ENCODE measurements at places on chromosomes 1 and 21.

DNA sequence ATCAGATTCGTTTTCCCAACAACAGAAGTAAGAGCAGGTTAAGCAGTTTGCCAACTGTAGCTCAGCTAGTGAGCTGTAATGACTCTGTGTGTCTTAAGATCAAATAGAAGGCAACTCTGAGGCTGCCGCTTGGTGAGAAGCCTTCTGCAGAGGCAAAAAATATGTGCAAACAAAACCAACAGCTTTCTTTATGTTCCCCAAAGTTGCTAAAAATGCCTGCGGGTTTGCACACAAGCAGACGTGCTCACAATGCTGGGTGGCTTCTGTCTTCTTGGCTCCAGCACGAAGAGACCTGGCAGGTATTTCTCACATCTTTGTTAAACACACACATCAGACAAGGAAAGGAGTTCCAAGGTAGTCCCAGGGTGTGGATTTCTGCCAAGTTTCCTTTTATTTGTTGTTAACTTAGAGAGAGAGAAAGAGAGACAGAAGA is 158.9 kb upstream of the JUN start:
- DNase-seq: no peak

- DNase-seq: no peak
Observed at GRCh38 chr21:38460171-38460742, 38.0 kb downstream of the ERG start.

GRCh38 chr1:158810311-158810710 is 20.8 kb upstream of the MNDA start:
- no peak for DNase-seq

GRCh38 chr21:32278103-32278502 is 746 bp downstream of the MIS18A start:
- DNase-seq: no peak

DNA sequence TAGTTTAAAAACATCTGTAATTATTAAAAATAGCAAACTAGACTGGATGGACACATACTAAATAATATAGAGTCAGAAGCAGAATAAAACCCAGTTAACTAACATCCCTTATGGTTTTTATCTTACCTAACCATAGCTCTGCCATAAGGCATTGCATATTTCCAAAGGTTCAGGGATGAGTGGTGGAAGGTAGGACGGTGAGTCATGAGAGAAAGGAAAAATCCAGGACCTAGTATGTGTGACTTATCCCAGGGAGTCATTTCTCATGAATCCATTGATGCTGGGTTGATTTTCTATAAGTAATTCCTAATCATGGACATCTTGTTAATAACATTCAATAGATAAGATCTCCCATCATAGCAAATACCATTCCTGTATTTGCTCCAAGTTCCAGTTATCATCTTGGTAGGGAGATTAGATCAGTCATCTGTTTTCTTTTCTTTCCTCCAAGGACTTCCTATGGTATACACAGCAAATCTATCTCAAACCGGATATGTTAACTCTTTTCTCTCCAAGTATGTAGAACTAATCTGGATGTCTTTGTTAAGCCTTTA is 490.7 kb upstream of the B3GALT2 start:
- DNase-seq: no peak

GRCh38 chr1:30677471-30677870 is 45.9 kb downstream of the MATN1 start:
- no peak for DNase-seq

- no peak for DNase-seq
Observed at GRCh38 chr1:157658571-157658970, 42.0 kb downstream of the FCRL3 start.

DNA sequence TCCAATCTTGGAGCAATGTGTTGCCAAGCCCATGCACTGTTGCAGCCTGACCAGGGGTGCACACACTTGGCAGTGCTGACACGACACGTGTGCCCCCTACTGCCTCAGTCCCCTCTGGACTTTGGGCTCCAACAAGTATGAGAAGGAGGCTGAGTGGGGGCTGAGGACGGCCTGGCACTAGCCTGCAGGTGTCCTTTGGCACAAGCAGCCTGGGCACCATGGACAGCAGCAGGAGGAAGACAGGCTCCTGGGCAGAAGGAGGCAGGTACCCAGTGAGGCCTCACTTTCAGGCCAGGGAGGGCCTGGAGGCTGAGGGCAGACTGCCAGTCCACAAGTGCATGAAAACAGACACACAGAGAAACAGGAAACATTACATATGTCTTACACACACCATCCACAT is 1702.9 kb upstream of the B3GALT2 start:
- no peak for DNase-seq

- no peak for DNase-seq
Observed at GRCh38 chr21:25831300-25831960, 96.7 kb downstream of the GABPA start.

GRCh38 chr1:112737573-112737972 is 22.4 kb upstream of the PPM1J start:
- DNase-seq: no peak

DNA sequence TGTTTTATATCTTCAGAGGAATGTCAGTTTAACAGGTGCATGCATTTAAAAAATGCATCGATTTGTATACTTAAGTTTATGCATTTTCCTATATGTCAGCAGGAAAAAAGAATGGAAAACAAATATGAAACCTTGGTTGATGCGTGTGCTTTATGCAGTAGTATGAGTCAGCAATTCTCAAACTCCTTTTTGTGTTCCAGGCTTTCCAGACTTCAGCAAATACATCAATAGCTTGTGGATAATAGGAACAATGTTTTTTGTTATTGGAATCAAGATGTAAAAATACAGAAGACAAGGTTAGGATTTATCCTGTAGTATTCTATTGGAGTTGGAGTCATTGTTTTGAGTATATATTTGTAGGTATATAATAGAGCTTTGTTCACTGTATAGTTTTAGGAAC is 45.2 kb downstream of the CHODL start:
- DNase-seq: no peak

DNA sequence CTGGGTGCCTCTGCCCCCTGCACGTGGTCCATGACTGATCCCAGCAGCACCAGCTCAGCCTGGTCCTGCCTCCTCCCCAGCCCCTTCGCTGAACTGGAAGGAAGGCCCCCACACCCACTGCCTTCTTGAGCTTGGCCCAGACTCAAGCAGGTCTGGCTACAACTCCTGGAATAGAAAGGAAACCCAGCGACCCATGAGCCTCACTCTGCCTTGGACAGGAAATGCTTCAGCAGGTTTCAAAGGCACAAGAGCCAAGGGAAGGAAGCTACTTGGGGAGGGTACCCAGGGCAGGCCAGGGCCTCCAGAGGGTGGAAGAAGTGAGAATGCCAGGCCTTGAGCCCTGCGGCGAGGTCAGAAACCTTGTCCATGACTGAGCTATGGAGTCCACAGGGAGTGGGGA is 35.9 kb upstream of the RD3 start:
- no peak for DNase-seq

DNA sequence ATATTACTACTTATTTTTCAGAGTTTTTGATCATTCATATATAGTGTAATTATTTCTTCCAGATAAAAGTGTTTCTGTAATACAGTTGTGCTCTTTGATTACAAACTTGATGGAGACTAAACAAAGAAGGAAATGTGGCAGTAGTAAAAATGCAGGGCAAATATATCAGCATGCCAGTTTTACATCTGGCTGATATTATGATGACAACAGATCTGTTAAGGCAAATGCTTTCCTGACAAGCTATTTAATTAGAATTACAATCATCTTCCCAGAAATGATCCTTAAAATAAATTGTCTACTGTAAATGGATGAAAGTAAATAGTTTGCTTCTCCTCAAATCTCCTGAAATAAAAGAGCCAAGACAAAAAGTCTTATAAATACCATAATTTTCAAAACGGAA is 1659.8 kb downstream of the BRINP3 start:
- DNase-seq: no peak

GRCh38 chr1:184408580-184408979 is 21.8 kb downstream of the C1orf21 start:
- DNase-seq: no peak

DNA sequence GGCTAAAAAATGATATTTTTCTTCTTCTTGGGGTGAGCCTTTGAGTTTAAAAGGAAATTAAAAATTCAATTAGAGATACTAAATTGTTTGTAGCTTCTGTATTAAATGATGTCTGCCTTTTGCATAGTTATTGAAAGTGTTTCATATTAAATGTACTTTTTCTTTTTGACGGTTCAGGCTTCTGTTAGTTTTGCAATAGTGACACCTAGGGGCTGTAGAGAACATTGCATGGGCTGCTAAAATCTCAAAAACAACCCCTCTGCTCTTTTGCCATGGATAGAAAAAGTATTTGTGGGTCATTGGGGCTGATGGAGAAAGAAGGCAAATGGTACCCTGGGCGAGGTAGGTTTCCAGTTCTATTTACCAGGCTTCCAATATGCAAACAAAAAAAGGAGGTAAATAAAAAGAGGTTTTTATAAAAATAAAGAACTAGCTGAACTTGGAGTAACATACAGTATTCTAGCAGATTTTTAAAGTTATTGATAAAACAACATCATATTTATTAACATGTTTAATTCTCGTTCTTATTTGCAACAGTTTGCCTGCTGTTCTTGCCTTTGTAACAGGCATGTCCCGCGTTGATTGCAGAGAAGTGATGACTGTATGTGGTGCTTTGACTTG is 115.4 kb upstream of the HOOK1 start:
- DNase-seq: no peak

- DNase-seq: no peak
Observed at GRCh38 chr1:209106237-209106741, 477.2 kb upstream of the CAMK1G start.

DNA sequence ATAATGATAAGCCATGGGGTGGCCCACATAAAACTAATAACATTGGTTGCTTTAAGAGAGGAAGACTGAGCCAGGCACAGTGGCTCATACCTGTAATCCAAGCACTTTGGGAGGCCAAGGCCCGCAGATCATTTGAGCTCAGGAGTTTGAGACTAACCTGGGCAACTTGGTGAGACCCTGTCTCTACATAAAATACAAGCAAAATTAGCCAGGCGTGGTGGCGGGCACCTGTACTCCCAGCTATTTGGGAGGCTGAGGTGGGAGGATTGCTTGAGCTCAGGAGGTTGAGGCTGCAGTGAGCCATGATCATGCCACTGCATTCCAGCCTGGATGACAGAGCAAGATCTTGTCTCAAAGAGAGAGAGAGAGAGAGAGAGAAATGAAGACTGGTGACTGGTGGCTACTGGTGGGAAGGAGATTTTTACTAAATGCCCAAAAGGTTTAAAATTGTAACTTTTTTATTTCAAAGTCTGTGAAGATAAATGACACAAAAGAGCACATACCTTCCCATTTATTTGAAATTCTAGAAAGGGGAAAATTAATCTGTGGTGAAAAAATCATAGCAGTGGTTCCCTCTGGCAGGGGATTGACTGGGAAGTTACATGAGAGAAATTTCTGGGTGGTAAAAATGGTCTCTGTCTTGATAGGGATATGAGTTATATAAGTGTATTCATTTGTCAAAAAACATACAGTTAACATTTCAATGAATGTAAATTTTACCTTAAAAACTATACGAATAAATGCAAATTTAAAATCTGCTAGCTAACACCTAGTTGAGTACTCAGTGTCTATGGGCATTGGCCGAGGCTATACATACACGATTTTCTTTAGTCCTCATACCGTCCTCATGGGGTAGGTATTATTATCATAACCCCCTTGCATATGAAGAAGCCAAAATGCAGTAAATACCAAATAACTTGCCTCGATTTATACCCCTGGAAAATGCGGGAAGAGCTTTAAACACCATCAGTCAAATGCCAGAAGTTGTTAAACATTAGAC is 2.2 kb upstream of the NBPF1 start:
- no peak for DNase-seq

GRCh38 chr1:26259005-26259404 is 20.9 kb upstream of the SH3BGRL3 start:
- DNase-seq: no peak

GRCh38 chr1:44829506-44830384 is 13.3 kb downstream of the PTCH2 start:
- no peak for DNase-seq

DNA sequence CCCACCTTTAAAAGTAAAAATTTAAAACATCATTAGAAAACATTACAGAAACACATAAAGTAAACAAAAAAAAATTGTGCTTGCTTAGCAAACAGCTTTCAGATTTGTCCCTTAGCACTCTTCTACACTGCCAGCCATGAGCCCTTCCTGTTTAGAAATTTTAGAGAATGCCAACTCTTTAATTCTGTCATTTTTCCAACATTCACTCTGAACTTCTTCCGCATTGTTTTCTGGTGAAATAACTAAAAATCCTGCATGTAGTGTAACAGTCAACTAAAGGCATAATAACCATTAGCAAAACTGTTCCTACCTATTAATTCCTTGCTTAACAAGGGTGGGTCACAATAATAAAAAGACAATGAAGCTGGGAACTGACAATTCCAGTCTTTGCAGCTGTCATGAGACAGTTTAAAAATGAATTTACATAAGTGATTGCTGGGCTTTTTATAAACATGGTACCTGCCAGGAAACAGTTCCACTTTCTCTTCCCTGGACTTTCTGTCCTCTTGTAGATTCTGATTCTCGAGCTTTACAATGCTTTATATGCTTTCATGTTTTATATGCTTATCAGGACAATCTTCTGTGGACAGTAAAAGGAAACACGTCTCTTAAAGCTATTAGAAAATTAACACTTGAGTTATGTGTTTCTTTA is 19.0 kb downstream of the GNG12 start:
- no peak for DNase-seq

GRCh38 chr1:19635646-19636045 is 8.5 kb upstream of the NBL1 start:
- DNase-seq: no peak

GRCh38 chr21:14711287-14711686 is 165.2 kb upstream of the SAMSN1 start:
- no peak for DNase-seq

DNA sequence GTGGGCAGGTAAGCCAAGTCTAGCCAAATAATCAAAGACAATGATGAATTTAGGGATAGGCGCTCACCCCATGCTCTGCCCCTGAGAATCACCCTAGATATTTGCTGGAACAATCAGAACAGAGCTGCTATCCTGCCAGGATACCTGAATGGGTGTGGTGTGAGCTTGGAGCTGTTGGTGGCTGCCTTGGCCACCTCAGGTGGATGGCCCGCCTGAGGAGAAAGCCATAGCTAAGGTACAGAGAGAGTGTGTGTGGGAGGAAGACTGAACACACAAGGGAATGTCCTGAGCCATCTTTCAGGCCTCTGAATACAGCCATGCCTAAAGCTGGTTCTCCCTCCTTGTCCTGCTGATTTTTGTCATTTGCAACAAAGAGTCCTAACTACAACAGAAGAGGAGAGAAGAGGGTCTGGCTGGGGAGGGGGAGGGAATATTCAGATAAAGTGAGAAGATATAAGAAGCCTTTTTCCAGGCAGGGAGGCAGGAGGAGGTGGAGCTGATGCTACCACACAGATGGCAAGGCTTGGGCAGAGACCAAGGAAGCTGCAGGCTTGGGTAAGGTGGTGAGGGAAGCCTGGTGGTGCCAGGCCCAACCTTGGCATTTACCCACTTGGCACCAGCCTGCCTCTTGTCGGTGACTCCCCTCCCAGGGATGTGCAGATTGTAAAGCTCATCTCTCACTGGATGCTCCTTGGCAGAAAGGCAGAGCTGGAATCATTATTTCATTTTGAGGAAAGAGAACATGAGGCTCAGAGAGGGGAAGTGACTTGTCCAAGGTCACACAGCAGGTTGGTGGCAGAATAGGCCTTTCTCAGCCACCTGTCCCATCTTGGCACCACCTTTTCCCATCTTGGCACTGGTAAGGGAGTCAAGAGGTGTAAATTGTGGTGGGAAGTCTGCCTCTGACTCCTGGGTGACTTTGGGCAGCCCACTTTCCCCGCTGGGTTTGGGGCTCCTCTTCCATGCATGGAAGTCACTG is 49.7 kb downstream of the NKAIN1 start:
- no peak for DNase-seq

All from stimulated activated CD8-positive, alpha-beta memory T cell treated with anti-CD3 and anti-CD28 coated beads, Interleukin-7, amount 100 ng/mL, for 24 hours (primary cell).